ENCODE measurements at places on chromosomes 7 and 10. TPM values are rescaled to one million over a fixed set of nuclear protein-coding genes. Genes with fewer than 3 reads are reported as not detected.

TMEM140 gene
- polyA plus RNA-seq, result 0.48 TPM

EBLN1 gene
- not detected for polyA plus RNA-seq

PRKG1 gene
- 0.30 TPM for polyA plus RNA-seq

ADARB2 gene
- 0.13 TPM for polyA plus RNA-seq

ZKSCAN5 gene
- polyA plus RNA-seq, result 8.4 TPM

FAM25C gene
- polyA plus RNA-seq, result 26.2 TPM

IGF2BP3 gene
- 18.9 TPM for polyA plus RNA-seq

SEMA3A gene
- polyA plus RNA-seq, result 2.1 TPM

CCDC7 gene
- polyA plus RNA-seq, result 0.43 TPM

ERVW-1 gene
- not detected for polyA plus RNA-seq
